ENCODE measurements at places on chromosomes 3 and 15.

- DNase-seq: no peak
Measured at GRCh38 chr15:50925281-50925680, 16.8 kb downstream of the AP4E1 start.

GRCh38 chr15:69459066-69459465 lies 6.4 kb downstream of the RPLP1 start:
- DNase-seq: no peak

DNA sequence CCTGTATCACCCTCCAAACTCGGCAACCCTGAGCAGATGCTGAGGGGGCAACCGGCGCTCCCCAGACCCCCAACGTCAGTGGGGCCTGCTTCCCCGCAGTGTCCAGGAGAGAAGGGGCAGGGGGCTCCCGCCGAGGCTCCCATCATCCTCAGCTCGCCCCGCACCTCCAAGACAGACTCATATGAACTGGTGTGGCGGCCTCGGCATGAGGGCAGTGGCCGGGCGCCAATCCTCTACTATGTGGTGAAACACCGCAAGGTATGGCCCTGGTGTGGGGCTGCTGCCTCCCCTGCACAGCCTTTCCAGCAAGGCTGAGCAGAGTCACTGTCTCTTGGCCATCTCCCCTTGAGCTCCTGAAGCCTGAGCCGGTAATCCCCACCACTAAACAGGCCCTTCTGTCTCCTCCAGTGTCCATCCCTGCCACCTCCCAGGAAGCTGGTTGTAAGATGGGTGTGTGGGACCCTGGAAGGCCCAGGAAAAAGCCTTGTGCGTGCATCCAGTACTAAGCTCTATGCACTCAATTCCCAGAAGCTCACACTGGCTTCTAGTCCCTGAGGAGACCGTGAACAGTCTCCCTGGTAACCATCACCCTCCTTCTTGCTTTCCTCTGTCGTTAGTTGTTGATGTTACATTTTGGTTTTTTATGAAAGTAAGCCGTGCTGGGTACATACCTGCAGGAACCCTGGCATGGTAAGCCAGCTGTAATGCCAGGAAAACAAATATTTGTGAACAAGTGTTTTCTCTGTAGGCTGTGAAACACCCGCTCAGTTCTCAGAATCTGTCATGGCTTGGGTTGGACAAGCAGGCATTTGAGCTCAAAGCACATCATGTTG lies 63.3 kb downstream of the BOC start:
- no peak for DNase-seq

DNA sequence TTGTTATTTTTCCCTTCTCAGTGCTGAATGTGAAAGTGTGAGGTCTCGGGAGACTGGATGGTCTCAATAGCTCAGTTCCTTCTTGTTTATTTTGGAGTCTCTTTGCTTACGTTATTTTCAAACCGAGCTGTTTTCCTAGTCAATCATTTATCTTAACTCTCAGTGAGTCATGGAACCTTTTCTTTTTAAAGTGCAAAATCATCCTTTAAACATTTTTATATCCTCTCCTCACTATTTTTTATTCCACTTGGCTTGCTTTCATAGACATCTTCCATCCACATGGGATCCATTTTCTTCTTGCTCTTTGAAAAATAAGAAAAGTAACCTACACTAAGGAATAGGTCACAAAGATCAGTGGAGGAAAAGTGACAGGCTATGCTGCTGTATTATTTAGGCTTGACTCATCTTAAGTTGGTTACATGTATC lies 497.8 kb downstream of the NAALADL2 start:
- no peak for DNase-seq

GRCh38 chr3:197958346-197958745 lies 1.7 kb upstream of the LMLN start:
- no peak for DNase-seq

DNA sequence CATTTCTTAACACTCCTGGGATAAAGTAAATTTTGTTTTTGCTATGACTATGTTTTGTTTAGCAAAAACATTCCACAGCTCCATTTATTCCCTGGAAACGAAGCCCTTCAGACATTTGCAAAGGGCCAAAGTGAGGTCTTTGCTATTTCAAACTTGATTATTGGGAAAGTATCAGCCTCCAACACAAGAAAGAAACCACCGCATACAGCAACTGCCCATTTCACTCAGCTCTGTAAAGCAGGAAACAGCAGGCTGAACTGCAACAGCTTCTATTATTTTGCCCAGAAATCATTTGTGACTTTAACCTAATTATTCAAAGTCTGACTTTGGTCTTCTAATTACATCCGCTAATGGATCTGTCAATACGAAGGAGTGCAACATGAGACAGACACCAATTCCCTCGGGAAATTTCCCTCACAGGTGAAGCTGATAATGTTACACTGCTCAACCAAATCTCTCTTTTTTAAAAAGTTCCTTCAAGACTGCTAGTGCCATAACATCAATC lies 72.1 kb downstream of the RFTN1 start:
- DNase-seq: no peak
